Placental pericyte (primary cell): ENCODE measurements at places on chromosomes 1 and 21. TPM values are rescaled to one million over a fixed set of nuclear protein-coding genes. Genes with fewer than 3 reads are reported as not detected.

OR2T35 gene
- total RNA-seq, result not detected in 2 replicates

UBIAD1 gene
- 10.7 and 13.5 TPM in 2 replicates for total RNA-seq

CRNN gene
- total RNA-seq, result not detected in 2 replicates

PGM1 gene
- total RNA-seq, result 47.5 and 75.3 TPM in 2 replicates

CD5L gene
- total RNA-seq, result not detected in 2 replicates

LIPI gene
- not detected in 2 replicates for total RNA-seq

DCDC2B gene
- total RNA-seq, result not detected in 2 replicates

THEM5 gene
- not detected in 2 replicates for total RNA-seq
